ENCODE measurements at places on chromosomes 16 and 17. TPM values are rescaled to one million over a fixed set of nuclear protein-coding genes. Genes with fewer than 3 reads are reported as not detected.

- no peaks in the 10 kb centered on the region for H3K36me3 ChIP-seq
- peak; percentile 79 for DNase-seq
- peak within 1 kb of the TSS; percentile 78 for H3K27ac ChIP-seq
- H3K4me1 ChIP-seq = peaks cover 42% of the 10 kb centered on the region
- H3K27me3 ChIP-seq = no peaks in the 10 kb centered on the region
- H3K4me3 ChIP-seq = peak within 1 kb of the TSS; percentile 54
Measured at GRCh38 chr17:8176197-8176940, at the start of gene TMEM107. Gene TMEM107 (minus strand): TSS chr17:8176380. CDS start chr17:8176286, 94 bp downstream.

DNA sequence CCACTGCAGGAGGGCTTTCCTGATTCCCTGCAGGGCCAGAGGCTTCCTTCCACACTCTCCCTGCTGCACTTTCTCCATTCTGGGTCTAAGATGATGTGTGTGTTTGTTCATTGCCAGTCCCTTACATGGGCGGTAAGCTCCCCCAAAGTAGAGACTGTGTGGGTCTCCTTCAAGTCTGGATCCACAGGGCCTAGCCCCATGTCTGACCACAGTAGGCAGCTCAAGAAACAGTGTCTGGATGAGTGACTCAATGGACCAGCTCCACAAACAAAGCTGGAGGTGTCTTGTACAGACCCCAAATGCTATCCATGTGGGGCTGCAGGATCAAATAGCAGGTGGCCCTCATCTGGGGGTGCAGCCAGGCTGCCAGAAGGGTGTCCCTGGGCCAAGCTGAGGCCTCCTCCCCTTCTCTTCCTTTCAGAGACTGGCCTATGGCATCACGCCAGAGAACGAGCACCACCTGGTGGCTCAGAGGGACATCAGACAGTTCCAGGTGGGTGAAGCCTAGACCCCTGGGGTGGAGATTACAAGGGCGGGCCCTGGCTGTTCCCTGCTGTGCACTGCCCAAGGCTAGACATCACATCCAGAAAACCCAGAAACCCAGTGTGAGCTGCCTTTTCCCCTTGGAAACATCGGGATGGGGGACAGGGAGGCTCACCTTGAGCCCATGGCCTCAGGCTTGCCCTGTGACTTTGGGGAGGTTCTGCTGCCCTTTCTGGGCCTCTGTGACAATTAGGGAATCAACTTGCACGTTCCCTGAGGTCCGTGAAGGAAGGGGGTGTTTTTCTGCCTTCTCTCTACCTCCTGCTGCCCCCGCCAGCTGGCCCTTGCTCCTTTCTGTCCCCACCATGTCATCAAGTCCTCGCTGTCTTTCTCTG is 45.9 kb downstream of the SLC6A2 start:
- peaks cover 4% of the 10 kb centered on the region for H3K27me3 ChIP-seq
- no peaks in the 10 kb centered on the region for H3K4me1 ChIP-seq
- H3K4me3 ChIP-seq = no peak overlapping the region
- H3K36me3 ChIP-seq = no peaks in the 10 kb centered on the region
- peak; percentile 73 for DNase-seq
- H3K27ac ChIP-seq = no peak overlapping the region

GRCh38 chr16:70258065-70258464 is 6.3 kb upstream of the EXOSC6 start:
- H3K4me3 ChIP-seq = no peak overlapping the region
- peaks cover 5% of the 10 kb centered on the region for H3K4me1 ChIP-seq
- H3K27ac ChIP-seq = no peak overlapping the region
- no peaks in the 10 kb centered on the region for H3K27me3 ChIP-seq

DNA sequence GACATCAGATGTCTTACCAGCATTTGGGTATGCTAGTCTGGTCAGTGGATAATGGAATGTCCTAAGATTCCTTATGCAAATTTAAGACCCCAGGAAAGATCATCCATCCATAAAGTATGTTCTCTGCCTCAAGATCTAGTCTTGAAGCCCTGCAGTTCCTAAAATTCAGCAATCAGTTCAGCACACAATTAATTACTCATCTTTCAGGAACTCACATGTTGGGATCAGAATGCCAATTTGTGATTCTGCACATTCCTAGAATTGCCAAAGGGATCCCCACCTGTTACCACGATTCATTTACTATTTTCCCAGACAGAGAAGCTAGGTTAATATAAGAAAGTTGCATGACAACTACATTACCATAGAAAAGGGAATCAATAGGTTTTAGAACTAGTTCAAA is 3.2 kb downstream of the OR2C1 start:
- no peak overlapping the region for H3K27ac ChIP-seq
- H3K27me3 ChIP-seq = peaks cover 8% of the 10 kb centered on the region
- no peak for DNase-seq
- 0 out of 2 replicates have a peak, but pooled peaks cover 4% of the 10 kb centered on the region for H3K4me1 ChIP-seq
- no peaks in the 10 kb centered on the region for H3K36me3 ChIP-seq

PRSS33 gene
- not detected for total RNA-seq

WNT9B gene
- total RNA-seq = not detected

GRCh38 chr16:12558641-12559040 is 245.0 kb downstream of the CPPED1 start:
- H3K4me1 ChIP-seq = no peaks in the 10 kb centered on the region
- DNase-seq = no peak
- H3K27me3 ChIP-seq = peaks cover 6% of the 10 kb centered on the region
- no peak overlapping the region for H3K27ac ChIP-seq

GRCh38 chr17:28343491-28343932 is 8.0 kb downstream of the TNFAIP1 start:
- no peaks in the 10 kb centered on the region for H3K4me1 ChIP-seq
- no peak for DNase-seq
- H3K4me3 ChIP-seq = no peak overlapping the region

DNA sequence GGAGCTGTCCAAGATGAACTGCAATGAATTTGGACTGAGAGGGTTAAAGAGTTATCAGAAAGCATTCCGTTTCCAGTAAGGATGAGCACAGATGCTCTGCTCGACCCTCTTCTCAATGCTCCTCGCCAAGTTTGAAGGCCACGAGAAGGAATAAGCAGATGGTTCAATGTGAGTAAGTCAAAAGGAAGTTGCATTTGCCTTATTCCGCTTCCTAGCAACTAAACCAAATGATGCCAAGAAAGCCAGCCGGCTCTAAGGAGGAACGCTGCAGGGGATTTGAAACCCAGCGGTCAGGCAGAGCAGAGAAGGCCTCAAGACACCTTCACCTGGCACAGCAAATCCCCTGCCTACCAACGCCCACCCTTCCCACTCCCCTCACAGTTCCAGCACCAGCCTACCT is 52.1 kb upstream of the CNEP1R1 start:
- no peaks in the 10 kb centered on the region for H3K4me1 ChIP-seq
- peaks cover 38% of the 10 kb centered on the region for H3K27me3 ChIP-seq
- DNase-seq = no peak
- H3K36me3 ChIP-seq = no peaks in the 10 kb centered on the region
- H3K4me3 ChIP-seq = no peak overlapping the region

ENPP7 gene
- not detected for total RNA-seq

DNA sequence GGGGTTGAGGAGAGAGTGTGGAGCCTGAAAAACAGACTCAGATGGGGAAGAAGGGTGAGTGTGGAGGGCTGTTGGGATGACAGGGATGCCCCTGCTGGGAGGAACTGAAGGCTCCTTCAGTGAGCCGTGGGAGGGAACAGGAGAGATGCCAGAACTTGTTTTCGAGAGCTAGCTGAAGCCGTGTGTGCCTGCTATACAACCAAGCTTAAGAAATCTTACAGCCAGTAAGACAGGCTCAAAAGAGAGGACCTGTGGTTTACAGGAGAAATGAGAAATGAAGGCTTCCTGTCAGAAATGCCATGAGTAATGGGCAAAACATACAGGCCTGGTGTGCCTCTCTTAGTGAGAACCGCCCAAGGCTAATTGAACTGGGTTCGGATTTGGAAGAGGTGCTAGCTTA is 99.6 kb downstream of the SPACA3 start:
- H3K27ac ChIP-seq = no peak overlapping the region
- no peak for DNase-seq
- no peaks in the 10 kb centered on the region for H3K27me3 ChIP-seq
- H3K36me3 ChIP-seq = no peaks in the 10 kb centered on the region
- no peaks in the 10 kb centered on the region for H3K4me1 ChIP-seq

DNA sequence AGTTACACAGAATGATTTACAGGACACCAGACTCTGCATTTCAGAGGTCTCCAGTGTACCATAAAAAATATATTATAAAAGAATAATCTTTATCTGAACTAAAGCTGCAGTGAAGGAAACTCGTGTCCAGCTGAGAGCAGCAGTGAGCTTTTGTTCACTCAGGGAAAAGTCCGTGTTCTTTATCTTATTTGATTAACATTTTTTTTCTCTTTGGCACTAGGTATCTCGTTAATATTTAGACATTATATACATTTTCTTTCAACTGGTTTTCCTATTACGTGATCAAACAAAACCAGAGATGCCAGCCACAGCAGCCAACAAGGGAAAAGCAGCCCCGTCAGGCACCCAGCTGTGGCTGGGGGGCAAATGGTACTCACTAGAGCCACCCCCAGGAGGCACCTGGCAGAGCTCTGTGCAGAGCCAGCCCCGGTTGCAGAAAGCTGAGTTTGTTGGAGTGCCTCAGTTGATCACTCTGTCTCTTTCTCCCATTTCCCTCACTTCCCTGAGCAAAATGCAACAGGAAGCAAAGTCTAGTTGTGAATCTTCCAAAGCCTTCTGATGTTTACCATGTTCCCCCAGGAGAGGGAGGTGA is 1.1 kb upstream of the HS3ST4 start:
- no peaks in the 10 kb centered on the region for H3K36me3 ChIP-seq
- H3K27ac ChIP-seq = no peak overlapping the region
- H3K27me3 ChIP-seq = peaks cover 31% of the 10 kb centered on the region
- no peaks in the 10 kb centered on the region for H3K4me1 ChIP-seq
- no peak overlapping the region for H3K4me3 ChIP-seq

TNFSF13 gene
- 0.51 TPM for total RNA-seq

DNA sequence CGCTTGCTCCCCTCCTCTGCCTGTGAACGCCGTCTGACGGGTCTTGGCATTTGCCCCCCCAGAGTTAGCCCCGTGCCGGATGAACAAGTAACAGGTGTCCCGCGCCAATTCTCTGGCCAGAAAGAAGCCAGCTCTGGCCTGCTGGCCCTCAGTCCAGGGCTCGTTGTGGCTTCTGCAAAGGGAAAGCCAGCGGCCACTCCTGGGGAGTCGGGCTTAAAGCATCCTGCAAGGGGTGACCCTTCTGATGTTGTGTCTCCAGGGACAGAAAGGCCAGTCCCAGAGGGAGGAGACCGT is 18.4 kb upstream of the OSGIN1 start:
- H3K4me3 ChIP-seq = no peak overlapping the region
- peaks cover 47% of the 10 kb centered on the region for H3K4me1 ChIP-seq
- no peak for DNase-seq
- no peak overlapping the region for H3K27ac ChIP-seq
- H3K27me3 ChIP-seq = peaks cover 65% of the 10 kb centered on the region

SOCS1 gene
- 7.1 TPM for total RNA-seq

DNA sequence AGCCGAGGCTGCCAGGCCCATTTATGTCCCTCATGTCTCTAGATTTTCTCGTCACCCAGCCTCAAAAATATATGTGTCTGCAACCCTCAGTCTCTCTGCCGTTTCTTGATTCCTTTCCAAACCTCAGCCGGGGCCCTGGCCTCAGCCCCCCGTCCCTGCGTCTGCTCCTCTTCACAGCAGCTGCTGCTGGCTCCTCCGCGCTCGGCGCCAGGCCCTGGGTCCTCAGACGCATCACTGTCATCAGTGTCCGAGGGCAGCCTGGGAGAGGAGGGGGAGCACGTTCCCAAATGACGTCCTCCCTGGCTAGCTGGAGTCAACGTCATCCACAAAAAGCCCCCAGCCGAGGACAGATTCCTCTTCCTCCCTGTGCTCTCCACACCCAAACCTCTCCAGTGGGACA is 2.3 kb downstream of the TSR3 start:
- H3K4me1 ChIP-seq = peaks cover 85% of the 10 kb centered on the region
- H3K36me3 ChIP-seq = peaks cover 22% of the 10 kb centered on the region
- no peak for DNase-seq
- H3K27me3 ChIP-seq = no peaks in the 10 kb centered on the region
- no peak overlapping the region for H3K4me3 ChIP-seq
- no peak overlapping the region for H3K27ac ChIP-seq

- no peaks in the 10 kb centered on the region for H3K36me3 ChIP-seq
- H3K4me1 ChIP-seq = no peaks in the 10 kb centered on the region
- H3K27ac ChIP-seq = no peak overlapping the region
- H3K4me3 ChIP-seq = peak overlapping the region; percentile 41
Measured at GRCh38 chr17:1260086-1260769, 10.0 kb upstream of the BHLHA9 start.

DNA sequence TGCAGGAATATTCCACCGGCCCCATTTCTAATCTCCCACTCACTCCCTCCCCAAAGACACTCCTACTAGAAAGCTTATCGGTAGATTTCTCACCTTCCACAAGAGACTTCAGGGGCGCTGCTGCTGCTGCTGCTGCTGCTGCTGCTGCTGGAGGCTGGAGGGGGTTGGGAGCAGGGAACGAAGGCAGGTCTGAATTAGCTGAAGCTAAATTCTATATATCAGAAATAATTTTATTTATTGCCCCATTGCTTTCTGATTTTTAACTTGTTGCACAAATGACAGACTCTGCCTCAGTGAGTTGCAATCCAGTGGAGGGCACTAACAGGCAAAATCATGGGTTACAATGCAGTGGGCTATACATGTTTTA is 25.8 kb upstream of the HLF start:
- peaks cover 11% of the 10 kb centered on the region for H3K4me1 ChIP-seq
- H3K27ac ChIP-seq = no peak overlapping the region
- peak overlapping the region; percentile 52 for H3K4me3 ChIP-seq

GRCh38 chr17:76912421-76913164 is 44.4 kb downstream of the MGAT5B start:
- H3K4me3 ChIP-seq = no peak overlapping the region
- no peak overlapping the region for H3K27ac ChIP-seq
- H3K27me3 ChIP-seq = peaks cover 38% of the 10 kb centered on the region
- H3K4me1 ChIP-seq = no peaks in the 10 kb centered on the region
- no peaks in the 10 kb centered on the region for H3K36me3 ChIP-seq

DNA sequence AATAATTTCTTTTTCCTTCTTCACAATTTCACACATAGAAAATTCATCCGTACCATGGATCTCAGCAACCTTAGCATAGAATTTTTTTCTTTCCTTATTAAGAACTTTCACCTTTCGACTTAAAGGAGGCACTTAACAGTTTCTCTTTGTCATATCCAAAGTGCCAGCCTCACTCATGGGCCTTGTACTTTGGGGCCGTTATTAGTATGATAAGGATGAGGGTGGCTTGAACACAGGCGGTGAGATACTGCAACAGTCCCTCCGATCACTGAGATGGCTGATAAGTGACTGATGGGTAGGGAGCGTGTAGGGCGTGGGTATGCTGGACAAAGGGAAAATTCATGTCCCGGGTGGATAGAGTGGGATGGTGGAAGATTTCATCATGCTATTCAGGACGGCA is 85.3 kb downstream of the OR1D5 start:
- H3K36me3 ChIP-seq = no peaks in the 10 kb centered on the region
- H3K27ac ChIP-seq = no peak overlapping the region
- no peaks in the 10 kb centered on the region for H3K4me1 ChIP-seq
- no peaks in the 10 kb centered on the region for H3K27me3 ChIP-seq
- H3K4me3 ChIP-seq = no peak overlapping the region
- no peak for DNase-seq

DNA sequence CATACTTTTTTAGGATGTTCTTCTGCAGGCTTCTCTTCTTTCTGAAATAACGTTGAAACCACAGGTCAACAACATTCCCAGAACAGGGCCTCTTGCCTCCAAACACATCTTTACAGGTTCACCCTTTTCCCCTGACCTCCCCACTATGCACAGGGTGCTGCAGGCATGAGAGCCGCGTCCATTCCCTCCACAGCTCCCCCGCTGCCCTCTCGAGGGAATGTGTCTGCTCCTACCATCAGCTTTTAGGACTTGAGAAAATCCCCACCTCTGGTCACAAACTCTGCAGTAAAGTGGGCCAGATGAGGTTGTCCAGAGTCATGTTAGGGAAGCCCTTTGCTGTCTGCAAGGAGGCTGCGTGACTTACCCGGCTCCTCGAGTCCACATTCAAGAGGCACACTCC is 30.5 kb downstream of the DUSP14 start:
- H3K27ac ChIP-seq = peak overlapping the region; percentile 46
- H3K4me1 ChIP-seq = peaks cover 14% of the 10 kb centered on the region
- H3K36me3 ChIP-seq = peaks cover 56% of the 10 kb centered on the region
- DNase-seq = no peak
- no peak overlapping the region for H3K4me3 ChIP-seq

PDE6G gene
- not detected for total RNA-seq

Measured in K562 (cell line).